Tracheal epithelial cell (primary cell): ENCODE measurements at places on chromosomes 3 and 15. TPM values are rescaled to one million over a fixed set of nuclear protein-coding genes. Genes with fewer than 3 reads are reported as not detected.

The NRG4 gene
- total RNA-seq: not detected in 2 replicates

The UBE2E2 gene
- 77.8 and 93.7 TPM in 2 replicates for total RNA-seq

The SERINC4 gene
- not detected in 2 replicates for total RNA-seq

The MORC1 gene
- not detected in 2 replicates for total RNA-seq

The LMOD3 gene
- not detected in 2 replicates for total RNA-seq
